ENCODE measurements at places on chromosomes 2 and 18.

DNA sequence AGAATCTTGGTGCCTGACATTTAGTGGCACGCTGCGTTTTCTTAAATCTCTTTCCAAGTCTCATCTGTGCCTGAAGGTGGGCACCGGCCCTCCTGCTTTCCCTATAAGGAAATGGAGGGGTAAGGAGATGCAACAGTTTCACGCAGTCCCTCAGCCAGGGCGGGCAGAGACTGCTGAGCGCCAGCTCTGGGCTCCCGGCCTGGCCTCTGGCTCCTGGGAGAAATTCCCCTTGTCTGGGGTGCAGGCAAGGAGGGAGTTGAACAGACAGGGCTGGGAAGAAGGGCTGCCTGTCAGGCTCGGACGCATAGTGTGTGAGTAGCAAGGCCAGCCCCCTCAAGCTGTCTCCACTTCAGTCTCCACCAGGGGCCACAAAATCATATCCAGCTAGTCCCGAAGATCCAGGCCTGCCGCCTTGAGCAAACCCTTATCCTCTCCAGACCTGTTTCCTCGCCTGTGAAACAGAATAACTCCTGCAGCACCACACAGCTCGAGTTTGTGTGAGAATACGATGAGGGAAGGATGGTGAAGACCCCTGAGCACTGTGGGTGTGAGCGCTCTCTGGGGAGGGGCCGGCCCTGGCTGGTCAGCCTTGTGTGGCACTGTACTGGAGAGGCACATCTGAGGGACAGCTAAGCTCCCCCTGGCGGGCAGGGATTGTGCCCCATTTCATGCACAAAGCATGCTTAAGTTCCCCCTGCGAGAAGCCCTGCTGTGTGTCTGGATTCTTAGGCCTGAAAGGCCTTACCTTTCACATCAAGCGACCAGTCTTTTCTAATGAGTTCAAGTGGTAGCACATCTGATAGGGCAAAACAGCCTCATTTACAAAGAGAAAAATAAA is 33.8 kb downstream of the SDC1 start:
- no peak for DNase-seq

DNA sequence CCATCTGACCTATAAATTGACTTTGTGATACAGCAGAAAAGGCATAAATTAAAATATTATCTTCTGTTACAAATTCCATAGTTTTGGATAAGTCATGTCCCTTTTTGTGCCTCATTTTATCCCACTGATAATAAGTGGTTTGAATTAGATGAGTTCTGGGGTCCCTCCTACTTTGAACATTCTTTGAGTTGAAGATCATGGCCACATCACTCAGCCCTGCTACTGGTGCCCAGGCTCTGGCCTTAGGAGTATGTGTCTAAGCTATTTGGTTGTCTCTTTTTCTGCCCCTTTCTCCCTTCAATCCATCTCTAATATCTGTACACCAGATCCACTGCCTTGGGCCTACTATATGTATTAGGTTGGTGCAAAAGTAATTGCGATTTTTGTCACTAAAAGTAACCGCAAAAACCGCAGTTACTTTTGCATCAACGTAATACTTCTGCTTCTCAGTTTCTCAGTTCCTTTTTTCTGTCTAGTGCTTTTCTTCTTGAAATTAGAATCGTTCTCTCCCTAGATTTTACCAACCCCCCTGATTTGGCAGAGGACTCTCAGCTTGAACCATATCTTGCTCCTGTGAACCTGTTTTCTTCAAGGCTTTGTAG is 362.5 kb upstream of the TNP1 start:
- no peak for DNase-seq

DNA sequence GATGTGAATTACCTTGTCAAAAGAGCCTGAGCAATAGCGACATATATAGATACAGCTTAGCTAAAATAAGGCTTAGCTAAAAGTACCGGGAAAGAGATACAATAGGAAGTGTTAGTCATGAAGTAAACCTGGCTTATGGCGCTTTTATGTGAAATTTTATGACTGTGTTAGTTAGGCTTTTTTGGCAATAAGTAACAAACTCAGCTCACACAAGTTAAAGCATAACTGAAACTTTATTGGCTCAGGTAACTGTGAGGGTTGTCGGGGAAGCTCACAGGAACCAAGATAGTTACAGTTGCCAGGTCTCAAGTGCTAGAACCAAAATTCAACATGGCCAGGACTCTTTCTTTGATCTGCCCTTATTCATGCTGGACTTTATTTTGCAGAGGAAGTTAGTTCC is 925.0 kb upstream of the GYPC start:
- no peak for DNase-seq

- no peak for DNase-seq
These were observed 41.4 kb downstream of the AOX1 start for GRCh38 chr2:200627110-200627770.

- no peak for DNase-seq
These were observed 158.1 kb downstream of the DOCK10 start for GRCh38 chr2:224884188-224884587.

DNA sequence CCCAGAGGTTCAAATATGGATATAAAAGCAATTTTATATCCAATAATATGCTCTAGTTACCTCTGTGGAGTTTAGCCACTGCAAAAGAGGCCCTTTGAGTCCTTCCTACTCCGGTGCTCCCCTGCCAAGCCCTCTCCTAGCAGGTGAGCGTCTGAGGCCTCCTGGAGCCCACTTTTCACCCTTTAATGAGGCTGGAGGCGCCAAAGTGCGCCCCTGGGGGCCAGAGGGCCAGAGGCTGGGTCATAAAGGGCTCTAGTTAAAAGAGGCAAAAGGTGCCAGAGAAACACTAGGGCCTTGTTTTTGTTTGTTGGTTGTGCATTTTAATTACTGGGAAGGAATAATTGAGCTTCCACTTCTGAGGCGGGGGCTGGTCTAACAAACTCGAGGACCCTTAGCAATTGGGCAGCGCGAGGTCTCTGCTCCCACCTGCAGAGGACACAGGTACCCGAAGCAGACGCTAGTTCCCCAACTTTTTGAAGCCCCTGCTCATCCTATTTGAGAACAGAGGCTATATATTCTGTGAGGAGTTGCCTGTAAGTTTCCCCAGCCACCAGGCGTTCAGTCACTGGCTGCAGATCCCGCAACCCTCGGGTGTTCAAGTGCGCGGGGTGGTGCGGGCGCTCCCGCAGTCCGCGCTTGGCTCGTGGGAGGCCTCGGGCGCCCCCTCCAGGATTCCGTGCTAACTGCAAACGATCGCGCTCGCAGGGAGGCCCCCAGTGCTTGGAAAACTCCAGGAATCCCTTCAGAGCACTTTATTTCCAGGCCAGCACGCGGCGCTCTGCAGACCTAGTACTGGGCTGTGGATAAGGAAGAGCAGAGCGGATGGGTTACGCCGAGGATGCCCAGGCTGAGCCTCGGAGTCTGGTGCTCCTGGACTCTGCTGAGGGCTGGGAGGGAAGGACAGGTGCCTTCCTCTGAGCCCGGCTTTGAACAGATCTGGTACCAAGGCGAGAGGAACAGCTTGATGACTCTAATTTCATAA is 14.1 kb downstream of the MSGN1 start:
- peak; percentile 87 for DNase-seq
